ENCODE measurements at places on chromosomes 12 and 14. TPM values are rescaled to one million over a fixed set of nuclear protein-coding genes. Genes with fewer than 3 reads are reported as not detected.

DNA sequence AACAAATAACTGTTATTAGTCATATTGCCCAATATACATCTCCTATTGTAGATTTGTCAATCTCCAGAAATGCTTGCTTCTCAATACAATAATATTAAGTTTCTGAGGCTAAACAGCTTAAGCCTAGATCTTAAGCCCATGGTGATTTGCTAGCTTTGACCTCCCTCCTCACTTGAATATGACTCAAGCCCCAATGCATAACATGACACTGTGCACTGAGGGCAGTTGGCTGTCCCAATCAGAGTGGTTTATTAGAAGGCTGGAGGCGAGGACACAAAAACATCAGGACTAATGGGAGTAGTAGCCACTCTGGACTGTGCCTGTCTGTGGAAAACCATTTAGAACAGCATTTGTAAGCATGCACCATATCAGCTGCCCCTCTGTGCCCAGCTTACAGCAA, 81.1 kb upstream of the GTF2A1 start:
- ATAC-seq, result peak; percentile 76

- no peak for ATAC-seq
These were observed 13.4 kb downstream of the ASB8 start for GRCh38 chr12:48143898-48144297.

DNA sequence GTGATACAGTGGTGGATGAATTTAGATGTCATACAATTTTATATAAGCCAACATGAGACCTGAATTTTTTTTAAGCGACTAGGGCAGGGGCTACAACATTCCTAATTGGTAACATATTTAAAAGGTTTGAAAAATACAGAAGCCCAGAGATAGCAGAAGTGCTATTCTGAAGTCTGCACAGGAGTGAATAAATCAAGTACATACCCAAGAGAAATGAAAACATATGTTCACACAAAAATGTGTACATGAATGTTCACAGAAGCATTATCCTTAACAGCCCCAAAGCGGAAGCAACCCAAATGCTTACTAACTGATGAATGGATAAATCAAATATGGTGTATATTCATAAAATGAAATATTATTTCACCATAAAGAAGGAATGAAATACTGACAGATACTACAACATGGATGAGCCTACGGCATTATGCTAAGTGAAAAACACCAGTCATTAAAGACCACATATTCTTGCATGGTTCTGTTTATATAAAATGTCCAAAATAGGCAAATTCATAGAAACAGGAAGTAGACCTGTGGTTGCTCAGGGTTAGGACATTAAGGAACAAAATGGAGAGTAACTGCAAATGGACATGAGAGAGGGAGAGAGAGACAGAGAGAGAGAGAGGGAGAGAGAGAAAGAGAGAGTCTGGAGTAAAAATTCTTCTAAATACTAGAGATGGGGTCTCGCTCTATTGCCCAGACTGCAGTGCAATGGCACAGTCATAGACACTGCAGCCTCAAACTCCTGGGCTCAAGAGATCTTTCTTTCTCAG, 28.0 kb upstream of the GXYLT1 start:
- no peak for ATAC-seq

The RDH12 gene
- total RNA-seq, result not detected

The CCDC38 gene
- 2.2 TPM for total RNA-seq

The KRT73 gene
- not detected for total RNA-seq
